ENCODE measurements at places on chromosomes 11 and 22.

DNA sequence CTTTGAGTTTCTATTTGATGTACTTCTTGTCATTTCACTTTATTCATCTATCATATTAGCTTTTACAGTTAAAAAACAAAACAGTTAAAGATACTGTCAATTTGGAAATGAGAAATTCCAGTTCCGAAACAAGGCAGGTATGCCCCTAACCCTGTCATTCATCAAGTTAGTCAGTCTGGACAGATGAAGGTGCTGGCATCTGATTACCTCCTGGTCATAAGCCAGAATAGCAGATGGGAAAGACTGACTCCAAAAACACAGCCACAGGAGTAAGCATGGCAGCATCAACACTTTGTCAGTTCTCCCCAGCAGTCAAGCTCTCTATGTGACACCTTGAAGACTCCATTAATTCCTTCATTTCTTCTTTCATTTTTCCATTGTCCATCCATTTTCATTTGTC lies 4.3 kb downstream of the LRRC51 start:
- no peak for DNase-seq

DNA sequence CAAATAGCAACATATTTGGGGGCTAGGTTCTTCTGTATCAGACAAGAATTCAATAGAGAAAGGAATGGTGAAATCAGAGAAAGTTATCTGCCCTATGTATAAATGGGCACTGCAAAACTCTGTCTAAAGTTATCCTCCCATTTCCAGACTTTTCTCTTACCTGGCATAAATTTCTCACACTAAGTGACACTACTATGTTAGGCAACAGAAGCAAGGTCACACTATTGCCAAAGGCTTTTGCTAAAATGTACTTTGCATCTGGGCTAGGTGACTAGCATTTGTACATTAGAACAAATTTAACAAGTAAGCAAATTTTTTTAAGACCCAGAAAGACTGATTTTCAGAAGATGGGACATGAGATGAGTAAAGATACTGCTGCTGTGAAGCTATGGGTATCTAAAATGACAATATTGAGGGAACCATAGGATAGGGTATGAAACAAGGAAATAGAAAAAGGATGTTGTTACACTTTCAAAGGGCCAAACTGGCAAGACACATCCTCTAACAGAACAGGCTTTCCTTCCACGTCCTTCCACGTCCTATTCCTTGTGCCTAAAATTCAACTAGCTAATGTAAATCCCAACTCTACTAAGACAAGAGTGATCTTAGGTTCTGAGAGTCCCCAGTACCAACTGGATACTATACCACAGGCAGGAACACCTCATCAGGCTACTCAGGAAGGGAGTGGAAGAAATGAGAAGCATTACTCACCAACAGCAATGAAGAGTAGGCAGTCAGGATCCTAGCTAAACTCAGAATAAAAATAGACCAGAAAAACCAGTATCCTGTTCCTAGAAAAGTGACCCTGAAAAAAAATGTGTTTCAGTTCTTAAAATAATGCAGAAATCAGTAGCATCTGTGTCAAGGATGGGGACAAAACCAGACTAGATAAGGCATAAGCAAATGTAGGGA lies 22.6 kb downstream of the GDPD4 start:
- DNase-seq: no peak

GRCh38 chr22:44622147-44622427 lies 79.9 kb upstream of the PRR5 start:
- no peak for DNase-seq

- no peak for DNase-seq
Observed at GRCh38 chr11:118868659-118869058, 15.0 kb upstream of the CXCR5 start.

DNA sequence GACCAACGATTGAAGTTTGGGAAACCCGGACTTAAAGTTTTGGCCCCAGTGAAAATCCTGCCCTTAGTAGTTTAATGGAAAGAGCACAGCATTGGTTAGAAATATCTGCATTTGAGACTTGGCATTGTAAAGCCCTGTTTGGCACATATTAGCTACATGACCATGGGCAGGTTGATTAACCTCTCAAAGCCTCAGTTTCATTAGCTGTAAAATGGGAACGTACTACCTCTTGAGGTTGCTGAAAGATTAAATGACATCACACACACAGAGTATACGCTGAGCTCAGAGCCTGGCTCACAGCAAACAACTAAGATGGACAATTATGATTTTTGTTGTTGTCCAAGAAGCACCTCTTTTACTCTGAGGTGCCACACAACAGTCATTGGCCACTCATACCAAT lies 153.0 kb upstream of the TIMP3 start:
- no peak for DNase-seq

- DNase-seq: no peak
Observed at GRCh38 chr11:130122141-130122575, 37.4 kb upstream of the ST14 start.

DNA sequence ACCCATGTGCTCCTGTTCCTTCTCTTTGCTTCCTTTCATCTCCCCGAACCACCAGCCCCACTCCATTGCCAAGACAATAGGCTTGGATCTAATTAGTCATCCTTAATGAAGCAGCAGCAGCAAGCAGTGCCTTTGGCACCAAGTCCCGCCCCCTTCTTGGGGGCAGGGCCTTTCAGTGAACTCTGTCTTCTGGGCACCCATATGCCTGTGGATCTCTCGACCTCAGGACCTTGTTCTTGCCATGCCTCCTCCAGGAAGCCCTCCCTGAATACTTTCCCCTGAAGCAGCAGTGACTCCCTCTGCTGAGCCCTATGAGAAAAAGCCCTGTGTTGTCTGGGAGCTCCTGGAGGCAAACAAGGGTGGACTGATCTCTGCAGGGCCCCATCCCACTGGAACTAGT lies 32.1 kb downstream of the ARHGEF17 start:
- no peak for DNase-seq

GRCh38 chr11:72981080-72981479 lies 161.0 kb downstream of the FCHSD2 start:
- DNase-seq: no peak

All from stimulated activated CD8-positive, alpha-beta memory T cell treated with anti-CD3 and anti-CD28 coated beads, Interleukin-7, amount 100 ng/mL, for 1 hour (primary cell).